HS-27A (cell line): ENCODE measurements at places on chromosomes 16 and 17.

DNA sequence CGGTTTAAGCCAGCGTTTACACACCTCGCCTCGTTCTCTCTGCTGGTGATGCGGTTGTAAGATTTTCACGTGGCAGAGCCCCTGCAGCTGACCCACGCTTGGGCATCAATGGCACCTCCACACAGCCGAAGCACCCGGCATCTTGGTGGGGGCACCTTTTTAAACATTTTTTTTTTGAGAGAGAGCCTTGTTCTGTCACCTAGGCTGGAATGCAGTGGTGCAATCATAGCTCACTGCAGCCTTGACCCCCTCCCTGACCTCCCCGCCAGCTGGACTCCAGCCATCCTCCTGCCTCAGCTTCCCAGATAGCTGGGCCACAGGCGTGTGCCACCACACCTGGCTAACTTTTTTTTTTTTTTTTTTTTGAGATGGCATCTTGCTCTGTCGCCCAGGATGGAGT, 4.9 kb downstream of the WDR90 start:
- DNase-seq = no peak

DNA sequence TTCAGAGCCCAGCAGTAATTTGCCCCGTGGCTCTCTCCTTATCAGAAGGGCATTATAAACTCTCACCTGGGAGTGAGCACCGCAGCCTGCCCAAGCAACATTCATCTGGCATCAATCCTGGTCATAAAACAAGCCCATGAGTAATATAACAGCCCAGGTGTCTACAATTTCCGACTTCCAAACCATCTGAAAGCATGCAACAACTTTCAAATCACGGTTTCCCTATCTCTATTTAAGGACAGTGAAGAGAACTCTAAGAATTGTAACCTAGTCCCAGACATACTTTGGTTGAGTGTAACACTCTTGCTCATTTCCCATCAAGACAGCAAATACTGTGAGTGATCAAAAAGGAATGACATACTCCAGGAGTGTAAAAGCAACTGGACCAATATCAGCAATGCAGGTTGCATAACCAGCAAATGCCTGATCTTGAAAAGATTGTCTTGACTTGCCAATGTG, 487.4 kb upstream of the SOX9 start:
- DNase-seq = peak; percentile 69

- no peak for DNase-seq
Measured at GRCh38 chr17:82740906-82741759, 5.7 kb downstream of the FN3K start.

DNA sequence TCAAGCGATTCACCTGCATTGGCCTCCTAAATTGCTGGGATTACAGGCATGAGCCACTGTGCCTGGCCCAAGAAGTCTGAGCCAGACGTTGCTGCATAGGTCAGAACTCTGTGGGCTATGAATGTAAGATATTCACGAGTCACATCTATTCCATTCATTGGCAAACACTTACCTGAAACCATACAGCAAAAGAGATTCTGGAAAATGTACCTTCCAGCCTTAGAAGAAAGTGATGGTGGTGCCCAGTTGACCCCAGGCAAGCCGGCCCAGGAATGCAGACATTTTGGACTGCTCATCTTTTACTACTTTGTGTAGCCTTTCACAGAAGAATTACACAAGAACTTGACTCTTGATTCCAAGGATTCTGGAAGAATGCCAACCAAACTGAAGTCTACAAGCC, 135.6 kb upstream of the N4BP1 start:
- DNase-seq = no peak

DNA sequence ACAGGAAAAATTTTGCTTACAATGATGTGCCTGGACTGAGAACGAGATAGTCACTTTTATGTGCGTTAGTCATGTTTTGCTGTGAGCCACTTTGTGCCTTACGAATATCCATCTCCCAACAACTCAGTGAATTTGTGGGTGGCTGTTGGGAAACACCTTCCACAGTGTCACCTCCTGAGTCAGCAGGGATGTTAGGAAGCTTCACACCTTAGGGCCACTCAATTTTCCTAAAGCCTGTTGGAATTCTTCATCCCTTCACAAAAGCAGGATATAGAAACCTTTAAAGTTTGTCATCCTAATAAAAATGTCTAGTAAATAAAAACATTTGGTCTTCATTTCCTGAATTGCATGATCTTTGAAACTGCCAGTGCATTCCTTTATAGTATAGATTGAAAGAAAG, 4.3 kb upstream of the KRTAP3-1 start:
- DNase-seq = no peak

- no peak for DNase-seq
Measured at GRCh38 chr17:44829523-44830358, at the start of gene GJC1. Gene GJC1 (minus strand): TSS chr17:44830287. CDS start chr17:44805817, 24,470 bp downstream.
